Stimulated activated CD8-positive, alpha-beta memory T cell treated with anti-CD3 and anti-CD28 coated beads, Interleukin-7, amount 100 ng/mL, for 48 hours (primary cell): ENCODE measurements at places on chromosomes 2 and 18.

GRCh38 chr2:40244675-40245074 is 207.2 kb downstream of the SLC8A1 start:
- DNase-seq: no peak

GRCh38 chr18:75143851-75144250 is 65.1 kb downstream of the PTGR3 start:
- no peak for DNase-seq

DNA sequence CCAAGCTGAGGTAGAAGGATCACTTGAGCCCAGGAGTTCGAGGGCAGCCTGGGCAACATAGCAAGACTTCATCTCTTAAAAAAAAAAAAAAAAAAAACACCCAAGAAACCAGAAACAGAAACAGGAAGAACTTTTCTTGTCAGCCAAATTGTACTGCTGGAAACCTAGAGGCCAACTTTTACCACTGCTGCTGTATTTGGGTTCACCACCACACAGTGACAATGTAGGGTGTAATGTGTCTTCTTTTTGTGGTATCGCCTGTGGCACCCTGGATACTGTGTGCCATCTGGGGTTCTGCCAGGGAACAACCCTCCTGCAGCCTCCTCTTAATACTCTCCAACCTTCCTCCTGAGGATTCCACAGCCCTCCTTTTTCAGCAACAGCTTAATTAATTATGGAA is 72.6 kb downstream of the STK39 start:
- DNase-seq: no peak

GRCh38 chr18:52999633-53000032 is 659.6 kb downstream of the DCC start:
- DNase-seq: no peak

DNA sequence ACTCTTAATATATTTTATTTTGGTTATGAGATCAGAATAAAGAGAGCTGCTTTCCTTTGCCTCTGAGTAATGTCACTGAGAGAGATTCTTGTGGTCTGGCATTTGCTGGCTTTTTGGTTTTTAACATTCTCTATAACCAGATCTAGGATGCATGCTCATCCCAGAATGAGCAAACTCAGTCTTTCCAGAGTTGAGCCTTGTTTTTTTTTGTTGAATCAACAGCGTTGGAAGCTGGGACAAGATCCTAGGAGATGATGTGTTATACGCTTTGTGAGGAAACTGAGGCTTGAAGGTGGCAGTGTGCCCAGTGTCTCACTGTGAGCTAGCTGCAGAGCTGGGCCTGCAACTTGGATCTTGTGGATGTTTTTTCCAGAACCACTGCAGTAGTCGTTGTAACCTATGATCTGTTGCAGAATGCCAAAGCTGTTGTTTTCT is 19.5 kb downstream of the MYO1B start:
- no peak for DNase-seq
